ENCODE measurements at places on chromosomes 6 and 20.

DNA sequence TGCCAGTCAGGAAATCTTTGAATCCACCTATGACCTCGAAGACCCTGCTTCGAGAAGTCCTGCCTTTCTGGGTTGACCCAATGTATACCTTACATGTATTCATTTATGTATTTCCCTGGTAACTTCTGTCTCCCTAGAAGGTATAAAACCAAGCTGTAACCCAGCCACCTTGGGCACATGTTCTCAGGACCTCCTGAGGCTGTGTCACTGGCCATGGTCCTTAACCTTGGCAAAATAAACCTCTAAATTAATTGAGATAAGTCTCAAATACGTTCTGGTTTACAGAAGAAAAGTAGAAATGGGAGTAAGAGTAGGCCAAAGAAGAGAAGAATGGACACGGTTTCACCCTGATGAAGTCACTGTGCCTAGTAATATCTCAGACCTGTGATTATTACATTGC lies 30.0 kb upstream of the PPP1R3G start:
- no peak for DNase-seq
- H3K4me1 ChIP-seq: peaks cover 4% of the 10 kb centered on the region
- peaks cover 9% of the 10 kb centered on the region for H3K36me3 ChIP-seq
- no peak overlapping the region for H3K27ac ChIP-seq
- H3K27me3 ChIP-seq: peaks cover 1% of the 10 kb centered on the region

- H3K27ac ChIP-seq: no peak overlapping the region
- no peaks in the 10 kb centered on the region for H3K36me3 ChIP-seq
- H3K4me1 ChIP-seq: peaks cover 43% of the 10 kb centered on the region
- DNase-seq: peak; percentile 23
- no peak overlapping the region for H3K4me3 ChIP-seq
Observed at GRCh38 chr20:57680131-57680716, 29.6 kb downstream of the PMEPA1 start.

GRCh38 chr20:32603046-32603726 lies 18.1 kb upstream of the NOL4L start:
- no peak for DNase-seq
- H3K4me1 ChIP-seq: no peaks in the 10 kb centered on the region
- H3K27me3 ChIP-seq: no peaks in the 10 kb centered on the region

GRCh38 chr6:13290335-13290734 lies 38.0 kb downstream of the TBC1D7 start:
- no peak overlapping the region for H3K27ac ChIP-seq
- H3K27me3 ChIP-seq: no peaks in the 10 kb centered on the region
- H3K4me1 ChIP-seq: peaks cover 6% of the 10 kb centered on the region
- no peak for DNase-seq
- H3K4me3 ChIP-seq: no peak overlapping the region

DNA sequence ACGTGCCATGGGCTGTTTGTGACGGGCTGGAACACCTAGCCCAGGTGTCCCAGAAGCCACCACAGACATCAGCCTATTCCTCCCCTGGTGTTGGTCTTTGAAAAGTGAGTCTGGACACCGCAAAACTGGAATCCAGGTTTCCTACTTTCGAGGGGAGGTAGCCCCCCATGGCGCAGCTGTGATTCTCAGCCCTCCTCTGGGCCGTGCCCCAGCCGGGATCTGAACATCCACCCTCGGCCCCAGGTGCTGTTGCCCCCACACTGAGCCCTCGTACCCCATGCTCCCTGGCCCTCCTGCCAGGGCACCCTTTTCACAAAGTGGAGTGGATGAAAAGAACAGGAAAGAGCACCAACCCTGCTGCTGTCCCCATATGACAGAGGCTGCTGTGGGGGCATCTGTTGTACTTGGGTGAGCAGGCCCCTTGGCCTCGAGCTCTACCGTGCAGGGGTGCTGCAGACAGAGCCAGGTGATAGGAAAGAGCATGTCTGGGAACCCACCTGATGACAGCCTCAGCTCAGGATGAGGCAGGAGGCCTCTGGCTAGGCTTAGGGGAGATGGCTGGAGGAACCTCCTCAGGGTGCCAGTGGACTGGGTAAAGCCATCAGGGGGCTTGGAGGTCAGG lies 18.8 kb upstream of the MAS1L start:
- H3K27me3 ChIP-seq: peaks cover 6% of the 10 kb centered on the region
- H3K4me3 ChIP-seq: no peak overlapping the region
- H3K27ac ChIP-seq: no peak overlapping the region
- no peak for DNase-seq

DNA sequence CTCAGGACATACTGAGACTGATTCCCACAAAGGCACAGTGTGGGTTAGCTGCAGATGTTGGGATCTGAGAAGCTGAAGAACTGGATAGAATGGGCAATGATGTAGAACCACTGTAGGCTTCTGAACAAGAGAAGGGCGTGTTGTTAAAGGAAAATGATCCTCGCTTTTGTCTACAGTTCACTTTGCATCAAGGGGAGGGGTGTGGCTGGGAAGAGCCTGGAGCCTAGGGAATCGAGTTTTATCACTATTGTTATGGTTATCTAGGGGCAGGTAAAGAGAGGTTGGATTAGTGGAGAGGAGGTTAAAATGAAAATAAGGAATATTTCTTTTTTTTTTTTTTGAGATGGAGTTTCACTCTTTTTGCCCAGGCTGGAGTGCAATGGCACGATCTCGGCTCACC lies 768.1 kb downstream of the KIF16B start:
- H3K4me3 ChIP-seq: no peak overlapping the region
- no peaks in the 10 kb centered on the region for H3K36me3 ChIP-seq
- H3K27ac ChIP-seq: no peak overlapping the region
- H3K4me1 ChIP-seq: peaks cover 2% of the 10 kb centered on the region

DNA sequence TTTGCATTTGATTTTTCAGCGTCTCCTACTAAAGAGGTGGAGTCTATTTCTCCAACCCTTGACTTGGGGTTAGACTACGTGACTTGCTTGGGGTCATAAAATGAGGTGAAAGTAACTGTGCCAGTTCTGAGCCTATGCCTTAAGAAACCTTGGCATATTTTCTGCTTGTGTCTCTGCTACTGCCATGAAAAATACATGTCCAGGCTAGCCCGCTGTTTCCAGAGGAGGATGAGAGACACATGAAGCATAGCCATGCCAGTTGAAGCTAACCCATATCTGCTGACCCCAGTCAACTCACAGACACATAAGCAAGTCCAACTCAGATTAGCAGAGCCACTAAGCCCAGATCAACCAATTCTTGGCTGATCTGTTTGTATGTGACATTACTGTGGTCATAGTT lies 38.7 kb downstream of the SCP2D1 start:
- H3K4me3 ChIP-seq: no peak overlapping the region
- no peaks in the 10 kb centered on the region for H3K4me1 ChIP-seq
- no peak overlapping the region for H3K27ac ChIP-seq
- no peaks in the 10 kb centered on the region for H3K36me3 ChIP-seq

DNA sequence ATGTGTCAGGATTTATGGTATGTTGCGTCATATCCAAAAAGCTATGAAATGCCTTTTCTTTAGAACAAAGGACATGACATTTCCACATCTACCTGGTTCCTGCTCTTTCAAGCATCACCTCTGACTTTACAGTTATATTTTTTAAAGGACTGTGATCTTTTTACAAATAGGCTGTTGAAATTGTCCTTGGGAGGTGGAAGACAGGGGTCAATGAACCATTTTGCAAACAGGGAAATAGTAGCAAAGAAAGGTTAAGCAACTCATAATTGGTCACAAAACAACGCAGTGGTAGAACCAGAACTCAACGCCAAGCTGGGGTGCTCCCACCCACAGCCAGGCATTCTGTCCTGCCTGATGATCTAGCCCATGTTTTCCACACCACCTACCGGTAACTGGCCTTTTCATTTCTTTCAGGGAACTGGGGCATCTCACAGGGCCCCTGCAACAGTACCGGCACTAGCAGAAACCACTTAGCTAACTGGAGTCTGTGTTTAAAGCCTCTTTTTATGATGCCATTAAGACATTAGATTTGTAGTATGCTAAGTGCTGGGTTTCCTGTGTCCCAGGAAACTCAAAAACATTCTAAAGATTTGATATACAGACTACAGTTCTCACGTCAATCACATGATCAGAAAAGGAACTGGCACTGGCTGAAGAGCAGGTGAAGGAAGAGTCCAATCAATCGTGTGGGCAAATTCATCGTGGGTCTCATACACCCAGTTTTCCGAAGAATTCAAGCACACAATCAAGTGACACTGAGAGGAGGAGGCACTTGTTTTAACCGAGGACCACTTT lies 13.9 kb downstream of the ZNF217 start:
- peak overlapping the region; percentile 85 for H3K4me3 ChIP-seq
- H3K27me3 ChIP-seq: no peaks in the 10 kb centered on the region
- peaks cover 62% of the 10 kb centered on the region for H3K36me3 ChIP-seq
- H3K27ac ChIP-seq: peak overlapping the region; percentile 95

GRCh38 chr6:167797011-167797471 lies 29.7 kb upstream of the AFDN start:
- peaks cover 3% of the 10 kb centered on the region for H3K4me1 ChIP-seq
- no peaks in the 10 kb centered on the region for H3K36me3 ChIP-seq
- H3K27me3 ChIP-seq: peaks cover 54% of the 10 kb centered on the region
- H3K27ac ChIP-seq: no peak overlapping the region
